ENCODE measurements at places on chromosomes 7 and 10.

DNA sequence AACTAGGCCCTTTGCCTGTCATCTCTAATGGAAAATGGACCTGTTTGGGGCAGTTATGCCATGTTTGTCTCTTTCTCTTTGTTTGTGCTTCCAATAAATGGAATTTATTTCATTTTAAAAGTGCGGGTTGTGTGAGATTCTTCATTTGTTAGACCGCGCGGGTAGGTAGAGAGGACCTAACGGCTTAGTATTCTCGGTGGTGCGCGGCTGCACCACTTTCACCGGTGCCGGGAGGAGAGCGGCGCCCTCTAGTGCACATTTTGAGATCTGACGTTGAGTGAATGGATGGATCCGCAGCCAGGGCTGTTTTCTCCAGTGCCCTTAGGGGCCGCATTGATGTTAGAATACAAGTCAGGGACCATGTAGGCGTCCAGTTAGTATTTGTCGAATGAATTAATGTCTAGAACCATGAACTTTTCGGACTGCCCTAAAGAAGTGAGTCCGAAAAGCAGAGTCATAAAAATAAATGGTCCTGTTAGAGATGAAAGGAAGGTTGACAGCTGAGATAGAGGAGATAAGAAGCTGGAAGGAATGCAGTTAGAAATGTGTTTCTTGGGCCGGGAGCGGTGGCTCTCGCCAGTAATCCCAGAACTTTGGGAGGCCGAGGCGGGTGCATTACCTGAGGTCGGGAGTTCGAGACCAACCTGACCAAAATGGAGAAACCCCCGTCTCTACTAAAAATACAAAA, 29.3 kb upstream of the GIMAP8 start:
- DNase-seq = peak; percentile 86

DNA sequence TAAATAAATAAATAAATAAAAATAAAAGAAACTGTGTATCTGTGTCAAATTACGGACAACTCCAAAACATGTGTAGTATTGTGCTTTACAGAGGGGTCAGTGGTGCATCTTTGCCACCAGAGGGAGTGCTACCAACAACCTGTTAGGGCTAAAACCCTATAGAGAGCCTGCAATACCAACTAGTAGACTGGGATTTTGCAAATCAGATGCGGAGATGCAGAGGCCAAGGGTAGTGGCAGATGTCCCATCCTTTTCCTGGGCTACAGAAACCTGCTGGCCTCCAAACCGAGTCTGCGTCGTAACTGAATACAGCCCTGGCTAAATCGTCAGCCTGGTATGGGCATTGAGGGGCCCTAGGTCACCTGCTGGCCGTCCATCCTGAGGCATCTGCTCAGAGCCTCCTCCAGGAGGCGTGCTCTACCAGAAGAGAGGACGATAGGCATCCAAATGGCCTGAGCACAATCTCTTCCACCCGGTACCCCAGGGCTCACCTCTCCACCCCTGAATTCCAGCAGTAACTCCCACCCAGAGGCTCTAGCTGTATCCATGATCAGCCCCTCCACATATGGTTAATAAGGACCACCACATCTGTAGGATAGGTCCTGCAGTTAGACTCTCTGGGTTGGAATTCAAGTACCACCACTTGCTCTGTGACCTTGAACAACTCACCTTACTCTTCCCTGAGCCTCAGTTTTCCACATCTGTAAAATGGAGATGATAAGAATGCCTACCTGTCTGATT, 6.2 kb upstream of the RRP12 start:
- peak; percentile 88 for DNase-seq

GRCh38 chr10:102140218-102140617, 7.4 kb downstream of the PPRC1 start:
- DNase-seq = no peak

GRCh38 chr7:39428221-39428620, 138.0 kb upstream of the YAE1 start:
- DNase-seq = no peak

DNA sequence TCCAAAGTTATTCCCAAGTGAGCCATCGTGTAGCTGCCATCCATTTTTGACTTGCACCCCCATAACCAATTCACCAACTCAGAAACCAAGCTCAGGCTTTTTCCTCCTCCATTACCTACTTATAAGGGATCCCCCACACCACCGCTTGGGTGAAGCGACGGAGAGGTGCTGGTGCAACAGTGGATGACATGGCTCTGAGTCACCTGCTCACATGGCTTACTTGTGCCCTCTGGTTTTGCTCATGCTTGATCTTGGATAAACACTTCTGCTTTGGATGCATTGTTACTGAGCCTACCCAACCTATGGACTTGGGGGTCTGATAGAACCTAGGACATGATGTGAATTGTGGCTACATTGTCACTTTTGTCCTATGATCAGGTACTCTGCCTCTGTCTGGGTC, 12.0 kb upstream of the AKR1B1 start:
- no peak for DNase-seq

DNA sequence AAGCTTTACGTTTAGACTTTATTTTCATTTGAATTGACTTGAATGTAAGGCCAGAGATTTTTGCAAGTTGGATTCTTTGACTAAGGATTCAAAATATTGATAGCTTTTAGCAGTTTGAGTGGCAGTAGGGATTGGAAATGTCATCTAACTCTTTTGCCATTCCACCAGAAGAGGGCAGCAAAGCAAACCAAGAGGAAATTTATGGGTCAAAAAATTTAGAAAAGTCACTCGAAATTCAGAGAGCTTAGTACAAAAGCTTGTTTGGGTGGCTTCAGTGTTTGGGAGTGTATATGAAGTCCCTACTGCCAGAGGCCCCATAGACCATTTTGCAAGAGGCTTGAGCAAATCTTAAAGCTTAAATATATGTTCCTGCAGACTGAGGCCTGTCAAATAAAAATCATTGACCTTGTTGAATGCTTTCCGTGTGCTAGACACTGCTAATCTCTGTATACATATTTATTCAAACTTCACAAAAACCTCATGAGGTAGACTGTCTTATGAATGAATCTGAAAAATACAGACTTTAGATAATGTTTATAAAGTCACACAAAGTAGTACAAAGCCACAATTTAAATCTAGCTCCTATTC, 44.6 kb upstream of the RSBN1L start:
- DNase-seq = peak; percentile 52

DNA sequence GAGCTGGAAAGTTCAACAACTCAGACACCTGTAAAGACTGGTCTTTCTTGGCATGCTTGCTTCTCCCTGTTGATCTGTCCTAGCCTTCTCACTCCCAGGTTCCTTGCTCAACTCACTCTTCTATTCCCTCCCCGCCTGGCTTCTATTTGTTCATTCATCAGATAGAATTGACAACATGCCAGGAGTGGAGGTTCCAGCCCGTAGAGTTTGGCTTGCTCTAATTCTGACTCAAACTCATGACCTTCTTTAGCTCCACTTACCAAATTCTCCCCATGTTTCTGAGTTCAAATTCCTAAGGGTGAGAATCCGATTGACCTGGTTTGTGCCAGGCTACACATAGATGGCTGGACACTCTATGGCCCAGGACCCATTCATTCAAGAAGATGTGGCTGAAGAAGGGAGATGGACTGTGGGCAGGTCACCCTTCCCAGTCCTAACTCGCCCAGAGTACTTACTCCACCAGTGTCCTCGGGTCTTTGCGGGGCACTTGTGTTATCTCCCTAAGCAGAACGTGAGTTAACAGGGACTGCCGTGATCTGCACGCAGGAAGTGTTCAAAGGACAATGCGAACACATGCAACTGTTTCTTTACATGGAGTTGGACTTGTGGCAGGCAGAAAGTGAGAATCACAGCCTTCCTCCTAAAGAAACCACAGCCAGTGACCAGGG, 4.0 kb upstream of the TMEM236 start:
- DNase-seq = no peak

DNA sequence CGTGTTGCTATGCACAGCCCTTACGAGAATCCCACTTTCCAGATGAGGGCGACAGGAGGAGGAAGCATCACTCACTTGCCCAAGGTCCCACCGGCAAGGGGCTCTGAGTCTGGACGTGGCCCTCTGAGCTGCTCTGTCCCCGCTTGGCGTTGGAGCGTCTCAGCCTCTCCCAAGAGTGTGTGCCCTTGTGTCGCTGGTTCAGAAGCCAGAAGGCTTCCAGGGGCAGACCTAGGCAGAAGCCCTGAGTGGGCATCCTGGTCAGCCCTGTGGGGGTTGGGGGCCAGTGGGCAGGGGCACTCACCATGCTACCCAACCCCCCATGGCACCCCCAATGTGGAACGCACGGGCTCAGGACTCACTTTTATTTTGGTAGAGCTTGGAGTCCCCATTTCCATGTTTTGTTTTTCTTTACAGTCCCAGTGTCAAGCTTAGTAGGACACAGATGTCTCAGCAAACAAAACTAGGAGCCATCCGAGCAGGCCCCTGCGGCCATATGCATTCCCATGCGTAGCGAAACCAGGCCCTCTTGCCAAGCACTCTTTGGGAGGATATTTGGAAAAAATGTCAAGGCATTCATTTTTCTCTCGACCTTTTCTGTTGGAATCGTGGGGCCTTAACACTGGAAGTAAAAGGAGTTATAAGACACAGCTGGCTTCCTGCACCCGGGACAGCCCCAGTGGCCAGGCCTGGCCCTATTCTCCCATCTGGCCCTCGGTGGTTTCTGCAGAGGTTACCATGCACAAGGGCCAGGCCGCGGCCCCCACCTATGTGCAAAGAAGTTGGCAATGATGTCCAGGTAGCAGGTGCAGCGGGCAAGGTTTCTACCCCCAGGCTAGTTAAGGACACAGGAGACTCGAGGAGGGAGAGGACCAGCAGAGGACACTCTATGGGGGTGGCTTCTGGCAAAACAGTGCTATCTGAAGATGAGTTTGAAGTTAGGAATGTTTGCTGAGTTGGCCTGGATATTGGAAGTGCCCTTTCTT, 97.0 kb downstream of the LHPP start:
- no peak for DNase-seq

- no peak for DNase-seq
These were observed 20.1 kb upstream of the SH2D4B start for GRCh38 chr10:80517416-80518142.

DNA sequence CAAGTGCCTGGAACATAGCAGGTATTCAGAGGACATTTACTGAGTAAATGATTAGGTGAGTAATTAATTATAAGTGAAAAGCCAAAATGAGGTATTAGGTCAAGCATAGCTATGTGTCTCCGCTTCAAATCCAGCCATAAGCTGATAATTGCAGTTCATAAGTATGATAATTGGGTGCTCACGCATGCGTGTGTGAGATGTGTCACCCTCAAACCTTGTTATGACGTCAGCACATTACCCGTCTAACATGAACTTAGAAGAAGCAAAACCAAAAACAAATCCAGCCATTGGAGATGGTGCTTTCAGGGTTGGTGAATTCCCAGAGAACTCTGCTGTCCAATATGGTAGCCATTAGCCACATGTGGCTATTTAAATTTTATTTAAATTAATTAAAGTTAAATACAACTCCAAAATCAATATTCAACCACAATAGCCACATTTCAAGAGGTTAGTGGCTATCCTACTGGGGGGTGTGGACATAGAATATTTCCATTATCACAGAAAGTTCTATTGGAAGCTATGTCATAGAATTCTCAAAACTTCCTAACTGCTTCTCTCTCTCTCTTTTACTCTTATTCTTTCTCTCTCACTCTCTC, at the start of gene CPA5:
TSS of gene CPA5 (plus strand) at position 546 of the 596 bp plus-strand sequence. CDS start 1,670 bp downstream, outside the sequence.
- DNase-seq = no peak

DNA sequence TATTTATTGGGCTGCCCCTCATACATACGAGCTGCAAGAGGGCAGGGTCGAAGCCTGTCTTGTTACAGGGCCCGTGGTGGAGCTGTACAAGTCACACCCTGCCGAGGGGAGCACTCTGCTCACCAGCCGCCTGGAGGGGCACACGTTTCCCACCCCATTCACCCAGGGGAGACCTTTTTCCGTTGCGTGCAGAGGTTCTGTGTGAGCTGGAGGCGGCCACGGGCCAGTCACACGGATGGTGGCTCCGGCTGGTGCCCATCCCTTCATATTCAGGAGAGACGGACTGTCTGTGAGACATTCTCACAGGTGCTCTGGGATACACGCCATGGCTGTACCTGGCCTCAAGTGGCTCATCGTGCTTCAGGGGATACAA, 47.9 kb upstream of the FAM20C start:
- no peak for DNase-seq

GRCh38 chr10:128254476-128254875, 128.3 kb upstream of the MKI67 start:
- DNase-seq = no peak

DNA sequence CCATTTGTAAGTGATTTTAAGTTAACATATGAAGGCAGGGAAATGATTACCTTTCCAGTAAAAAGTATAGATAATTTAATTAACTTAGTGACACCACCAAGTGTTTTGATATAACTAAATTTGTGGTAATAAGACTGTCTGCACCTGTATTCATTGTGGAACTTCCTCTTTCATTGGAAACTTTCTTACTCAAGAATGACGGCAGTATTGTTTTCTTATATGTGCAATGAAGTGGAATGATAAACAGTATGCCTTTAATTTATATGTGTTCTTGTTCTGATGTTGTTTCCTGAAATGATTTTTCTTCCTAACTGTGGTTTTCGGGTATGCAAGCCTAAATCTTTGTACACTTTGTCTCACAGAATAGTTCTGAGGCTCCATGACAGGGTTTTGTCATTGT, 46.4 kb downstream of the CASD1 start:
- no peak for DNase-seq

- DNase-seq = no peak
These were observed 61.5 kb downstream of the CPVL start for GRCh38 chr7:29084832-29085231.

DNA sequence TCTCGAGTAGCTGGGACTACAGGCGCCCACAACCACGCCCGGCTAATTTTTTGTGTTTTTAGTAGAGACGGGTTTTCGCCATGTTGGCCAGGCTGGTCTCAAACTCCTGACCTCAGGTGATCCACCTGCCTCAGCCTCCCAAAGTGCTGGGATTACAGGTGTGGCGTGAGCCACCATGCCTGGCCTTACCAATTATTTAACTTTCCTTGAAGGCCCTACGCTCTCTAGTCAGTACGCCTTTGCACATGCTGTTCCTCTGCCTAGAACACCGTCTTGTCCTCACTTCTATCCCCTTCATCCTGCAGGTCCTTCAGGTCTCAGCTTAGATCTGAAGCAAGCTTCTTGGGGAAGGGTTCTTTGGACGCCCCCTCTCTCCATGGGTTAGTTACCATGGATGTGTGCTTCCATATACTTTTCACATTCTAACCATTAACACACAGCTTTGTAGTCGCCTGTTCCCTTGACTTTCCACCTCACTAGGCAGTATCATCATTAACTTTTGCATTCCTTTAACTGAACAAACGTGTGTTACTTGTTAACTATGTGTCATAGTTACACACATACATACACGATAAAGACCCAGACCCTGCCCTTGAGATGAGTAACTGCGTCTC, 592 bp upstream of the ATP6V1F start:
- no peak for DNase-seq

DNA sequence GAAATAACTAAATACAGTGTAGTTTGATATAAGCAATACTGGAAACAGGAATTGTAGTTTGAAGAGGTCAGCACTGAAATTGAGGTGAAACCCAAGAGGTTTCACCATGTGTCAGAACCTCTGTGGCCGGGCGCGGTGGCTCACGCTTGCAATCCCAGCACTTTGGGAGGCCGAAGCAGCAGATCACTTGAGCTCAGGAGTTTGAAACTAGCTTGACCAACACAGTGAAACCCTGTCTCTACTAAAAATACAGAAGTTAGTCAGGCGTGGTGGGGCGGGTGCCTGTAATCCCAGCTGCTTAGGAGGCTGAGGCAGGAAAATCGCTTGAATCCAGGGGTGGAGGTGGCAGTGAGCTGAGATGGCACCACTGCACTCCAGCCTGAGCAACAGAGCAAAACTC, 13.7 kb downstream of the AHCYL2 start:
- DNase-seq = no peak
